T-helper 1 cell treated with Interleukin-12 subunit alpha and Interleukin-12 subunit beta and Interleukin-4 antibody, amounts not matched to agents 30 ng/mL and 1 ng/mL, for 36 hours (primary cell): ENCODE measurements at places on chromosomes 2 and 18. TPM values are rescaled to one million over a fixed set of nuclear protein-coding genes. Genes with fewer than 3 reads are reported as not detected.

ITSN2 gene
- 90.8 and 101 TPM in 2 replicates for total RNA-seq

PDCD1 gene
- total RNA-seq = 7.8 and 8.9 TPM in 2 replicates

AGPS gene
- 60.0 and 60.2 TPM in 2 replicates for total RNA-seq

PJVK gene
- 1.0 and 1.7 TPM in 2 replicates for total RNA-seq

SPATA3 gene
- total RNA-seq = not detected in 2 replicates

XDH gene
- 0.15 and 0.17 TPM in 2 replicates for total RNA-seq

RANBP2 gene
- total RNA-seq = 63.0 and 64.8 TPM in 2 replicates

C2orf72 gene
- total RNA-seq = 0.10 TPM in 1 of 2 replicates, not detected in the other

XIRP2 gene
- total RNA-seq = not detected in 2 replicates
